NCI-H2081 treated with DMSO at 0.1 percent for 48 hours (cell line): ENCODE measurements at places on chromosomes 2 and 18.

- DNase-seq, result no peak
Observed at GRCh38 chr18:22951823-22952222, 18.7 kb downstream of the RBBP8 start.

GRCh38 chr2:230447455-230448451, 31.8 kb downstream of the SP100 start:
- DNase-seq, result no peak

GRCh38 chr2:237714690-237715458, 83.7 kb upstream of the RBM44 start:
- no peak for DNase-seq

- DNase-seq, result no peak
Observed at GRCh38 chr2:10223471-10223870, 79.2 kb upstream of the HPCAL1 start.

- no peak for DNase-seq
Observed at GRCh38 chr2:100522430-100522829, 40.4 kb upstream of the PDCL3 start.

- no peak for DNase-seq
Observed at GRCh38 chr2:74439803-74440377, 1.8 kb downstream of the RTKN start.

- DNase-seq, result no peak
Observed at GRCh38 chr2:24986372-24986771, 14.6 kb upstream of the DNAJC27 start.

GRCh38 chr2:205675861-205676516, 6.3 kb upstream of the NRP2 start:
- peak; percentile 29 for DNase-seq

DNA sequence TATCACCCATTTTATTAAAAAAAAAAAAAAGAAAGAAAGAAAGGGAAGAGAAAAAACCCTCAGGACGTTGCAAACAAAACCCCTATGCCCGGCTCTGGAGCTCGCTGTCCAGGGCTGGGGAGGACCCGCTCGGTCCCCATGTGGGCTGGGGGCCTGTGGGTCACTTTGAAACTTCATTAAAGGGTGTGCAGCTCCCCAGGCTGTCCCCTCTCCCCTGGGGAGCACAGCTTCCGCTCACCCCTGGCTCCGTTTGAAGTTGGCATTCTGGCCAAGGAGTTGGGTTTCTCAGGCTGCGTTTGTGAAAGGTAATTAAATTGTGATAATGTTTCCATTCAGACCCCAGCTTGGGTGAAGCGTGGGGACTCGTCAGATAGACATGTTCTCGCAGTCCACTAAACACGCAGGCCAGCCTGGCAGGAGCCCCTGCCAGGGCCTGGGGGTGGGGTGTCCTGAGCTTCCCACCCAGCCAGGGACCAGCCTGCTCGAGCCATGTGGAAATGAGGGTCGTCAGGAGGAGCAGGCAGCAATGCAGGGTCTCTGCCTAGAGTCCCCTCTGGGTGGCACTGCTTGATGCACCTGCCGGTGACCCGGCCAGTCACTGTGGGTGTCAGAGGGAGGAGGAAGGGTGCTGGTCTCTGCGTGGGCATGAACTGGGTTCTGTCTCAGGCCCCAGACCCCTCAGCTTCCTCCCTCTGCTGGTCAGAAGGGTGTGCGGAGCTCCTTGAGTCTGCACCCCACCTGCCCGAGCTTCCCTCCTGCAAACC, 166.2 kb downstream of the INHBB start:
- no peak for DNase-seq

- no peak for DNase-seq
Observed at GRCh38 chr18:45588376-45589355, 26.6 kb upstream of the SLC14A2 start.

DNA sequence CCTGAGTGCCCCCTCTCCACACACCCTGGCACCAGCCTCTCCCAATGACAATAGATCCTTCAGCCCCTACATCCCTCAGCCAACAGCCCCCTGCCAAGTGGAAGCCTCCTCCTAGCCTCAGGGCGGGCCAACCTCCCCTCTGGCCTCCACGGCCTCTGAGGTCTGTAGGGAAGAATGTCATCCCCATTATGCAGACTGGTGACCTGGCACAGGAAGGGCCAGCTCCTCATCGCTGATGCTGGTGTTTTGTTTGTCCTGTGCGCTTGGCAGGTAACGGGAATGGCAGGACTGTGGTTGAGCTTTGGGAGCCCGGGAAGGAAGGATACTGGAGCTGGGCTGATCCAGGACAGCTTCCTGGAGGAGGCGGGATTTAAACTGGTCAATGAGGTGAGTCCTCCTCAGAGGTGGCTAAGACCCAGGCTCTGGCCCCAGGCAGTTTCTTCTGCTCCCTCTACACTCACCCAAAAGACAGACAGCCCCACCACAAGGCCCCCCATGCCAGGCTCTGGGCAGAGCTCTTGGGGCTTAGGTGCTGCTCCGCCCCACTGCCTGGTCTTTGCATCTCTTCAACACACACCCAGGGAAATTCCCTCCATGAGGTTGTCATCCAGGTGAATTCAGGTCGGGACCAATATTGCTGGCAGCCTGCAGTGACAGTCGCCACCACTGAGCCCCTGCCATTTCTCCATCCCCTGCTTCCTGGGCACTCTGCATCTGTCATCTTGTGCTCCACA, 75.2 kb upstream of the SMAD7 start:
- no peak for DNase-seq

DNA sequence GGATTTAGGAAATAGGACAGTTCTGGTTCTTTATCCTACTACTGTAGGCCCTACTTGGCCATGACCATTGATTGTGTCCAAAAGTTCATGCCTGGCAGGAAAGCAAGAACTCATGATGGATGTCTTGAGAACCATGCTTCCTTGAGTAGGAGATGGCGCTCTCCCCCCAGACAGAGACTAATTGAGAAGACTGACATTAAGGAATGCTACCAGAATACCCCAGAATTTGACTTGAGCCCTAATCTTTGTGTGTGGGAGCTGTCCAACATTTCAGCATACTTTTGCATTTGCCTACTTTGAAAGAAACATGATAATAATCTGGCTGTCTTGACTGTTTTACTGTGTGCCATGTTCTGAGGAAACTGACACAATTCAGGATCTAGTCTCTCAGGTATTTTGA, 23.3 kb downstream of the MAPRE3 start:
- no peak for DNase-seq

DNA sequence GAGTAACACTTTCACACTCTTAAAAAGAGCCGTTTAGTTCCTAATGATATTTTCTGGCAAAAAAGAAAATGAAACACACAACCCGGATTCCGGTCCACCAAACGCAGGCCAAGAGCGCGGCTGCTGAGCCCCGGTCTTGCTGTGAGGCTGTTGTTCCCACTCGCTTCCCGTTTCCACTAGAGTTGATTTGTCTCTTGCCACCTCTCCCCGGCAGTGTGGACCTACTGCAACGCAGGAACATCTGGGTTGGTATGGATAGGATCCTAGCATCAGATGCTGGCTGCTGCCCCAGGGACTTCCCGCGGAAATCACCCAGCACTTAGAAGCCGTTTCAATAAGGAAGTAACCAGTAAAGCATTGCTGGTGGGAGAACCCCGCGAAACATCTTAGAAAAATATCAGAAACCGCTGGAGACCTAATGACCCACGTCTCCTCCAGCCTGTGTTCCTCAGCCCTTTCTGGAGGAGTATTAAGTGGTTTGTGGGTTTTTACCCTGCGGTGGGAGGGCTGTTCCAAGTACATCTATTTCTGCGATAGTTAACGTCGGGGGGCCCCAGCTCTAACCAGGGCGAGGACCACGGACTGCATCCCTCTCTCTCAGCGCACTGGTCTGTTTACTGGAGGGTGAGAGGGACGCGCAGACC, 939 bp downstream of the DOCK10 start:
- DNase-seq, result no peak

- DNase-seq, result no peak
Observed at GRCh38 chr2:134206573-134206972, 47.3 kb upstream of the MGAT5 start.

- DNase-seq, result no peak
Observed at GRCh38 chr2:179336782-179337534, 72.3 kb upstream of the SESTD1 start.

DNA sequence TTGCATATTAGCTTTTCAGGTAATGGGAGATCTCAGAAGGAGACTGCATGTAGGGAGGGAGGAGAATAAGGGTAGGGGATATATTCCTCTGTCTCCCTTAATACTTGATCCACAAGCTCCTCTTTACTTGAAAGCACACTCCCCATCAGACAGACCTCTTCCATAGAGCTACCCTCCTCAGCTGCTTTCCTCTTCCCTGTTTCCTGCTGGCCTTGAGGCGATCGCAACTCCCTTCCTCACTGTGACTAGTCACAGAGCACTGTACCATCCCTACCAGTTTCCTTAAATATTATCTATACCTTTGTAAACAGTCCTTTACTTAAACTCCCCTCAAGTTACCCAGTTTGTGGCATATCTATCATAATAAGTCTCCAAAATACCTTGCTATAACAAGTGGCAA, 10.9 kb downstream of the ROCK1 start:
- DNase-seq, result no peak
